ENCODE measurements at places on chromosomes 4 and X. TPM values are rescaled to one million over a fixed set of nuclear protein-coding genes. Genes with fewer than 3 reads are reported as not detected.

GRCh38 chr4:103118166-103118565 lies 18.5 kb upstream of the BDH2 start:
- DNase-seq = no peak

The C4orf51 gene
- total RNA-seq = not detected

The ASB11 gene
- total RNA-seq = not detected

DNA sequence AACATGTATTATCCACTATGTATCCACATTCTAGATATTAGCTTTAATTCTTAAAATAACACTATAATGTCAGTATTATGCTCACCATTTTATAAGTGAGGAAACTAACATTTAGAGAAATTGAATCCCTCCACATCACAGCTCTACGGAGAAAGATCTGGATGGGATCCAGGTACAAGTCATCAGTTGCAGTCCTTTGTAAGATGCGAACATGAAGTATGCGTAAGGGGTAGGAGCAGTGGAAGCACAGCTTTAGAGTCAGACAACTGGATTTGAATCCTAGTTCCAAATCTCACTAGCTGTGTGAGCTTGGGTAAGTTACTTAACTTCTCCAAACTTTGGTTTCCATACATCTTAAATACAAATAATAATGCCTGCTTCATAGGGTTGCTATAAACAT lies 162.5 kb downstream of the ATP10D start:
- no peak for DNase-seq

Data from activated naive CD4-positive, alpha-beta T cell treated with anti-CD3 and anti-CD28 coated beads, Interleukin-2, amount 50 U/mL, for 72 hours (primary cell).